ENCODE measurements at places on chromosomes 6 and 20. TPM values are rescaled to one million over a fixed set of nuclear protein-coding genes. Genes with fewer than 3 reads are reported as not detected.

DNA sequence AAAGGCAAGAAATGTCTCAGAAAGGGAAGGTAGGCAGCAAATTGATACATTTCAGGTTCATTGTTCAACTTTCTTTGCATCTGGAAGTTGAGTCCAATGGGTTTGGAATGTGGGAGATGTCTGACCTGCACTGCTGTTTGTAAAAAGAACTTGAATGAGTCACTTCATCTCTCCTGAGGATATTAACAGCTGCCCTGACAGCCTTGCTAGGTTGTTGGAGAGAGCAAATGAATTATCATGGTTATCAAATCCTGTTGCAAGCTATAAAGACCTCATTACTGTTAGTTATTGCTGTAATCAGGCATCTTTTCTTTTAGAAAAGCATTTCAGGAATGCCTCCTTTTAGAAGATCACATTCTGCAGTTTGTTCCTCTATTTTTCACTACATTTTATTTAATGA is 23.0 kb upstream of the FLRT3 start:
- no peak overlapping the region for H3K4me3 ChIP-seq
- H3K27ac ChIP-seq = no peak overlapping the region
- no peak for DNase-seq
- no peaks in the 10 kb centered on the region for H3K4me1 ChIP-seq
- no peaks in the 10 kb centered on the region for H3K27me3 ChIP-seq

GRCh38 chr6:108748055-108748454 is 100.2 kb upstream of the ARMC2 start:
- H3K27me3 ChIP-seq = peaks cover 18% of the 10 kb centered on the region
- H3K4me1 ChIP-seq = peaks cover 11% of the 10 kb centered on the region
- no peak overlapping the region for H3K27ac ChIP-seq

Gene PNLDC1
- total RNA-seq = 0.37 TPM

DNA sequence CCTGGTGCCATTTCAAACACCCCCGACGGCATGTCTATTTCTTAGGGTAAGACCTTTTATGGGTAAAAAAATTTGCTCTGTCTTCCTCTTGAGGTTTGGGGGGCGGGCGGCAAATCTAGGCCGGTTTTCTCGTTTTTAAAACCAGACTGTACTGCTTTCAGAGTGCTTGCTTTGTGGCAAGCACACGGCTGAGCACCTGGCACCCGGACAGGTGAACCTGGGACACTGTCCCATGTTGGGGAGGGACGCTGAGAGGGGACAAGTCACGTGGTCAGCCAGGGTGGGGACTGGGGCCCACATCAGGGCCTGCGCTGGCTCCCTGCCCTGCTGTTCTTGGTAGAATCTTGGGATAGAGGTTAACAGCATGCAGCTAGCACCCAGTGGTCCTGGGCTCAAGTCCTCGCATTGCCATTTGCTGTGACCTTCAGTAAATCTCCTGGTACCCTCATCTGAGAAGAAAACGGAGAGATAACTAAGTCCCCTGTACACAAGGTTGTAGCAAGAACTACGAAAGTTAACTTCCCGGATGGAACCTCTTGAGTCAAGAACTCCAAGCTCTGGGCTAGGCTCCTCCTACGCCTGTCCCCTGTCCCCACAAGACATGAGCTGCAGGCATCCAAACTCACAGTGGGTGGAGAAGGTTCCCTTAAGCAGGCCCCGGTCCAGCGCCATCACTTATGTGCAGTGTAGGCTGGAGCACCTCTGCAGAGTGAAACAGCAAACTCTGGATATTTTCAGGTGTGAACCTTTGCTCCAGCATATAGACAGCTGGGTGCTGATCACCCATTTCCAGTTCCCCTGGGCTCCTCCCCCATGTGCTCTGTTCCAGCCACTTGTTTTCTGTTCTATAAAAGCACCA is 41.7 kb downstream of the PMEPA1 start:
- no peak for DNase-seq
- H3K36me3 ChIP-seq = no peaks in the 10 kb centered on the region
- H3K4me1 ChIP-seq = peaks cover 4% of the 10 kb centered on the region
- no peak overlapping the region for H3K4me3 ChIP-seq

- DNase-seq = peak; percentile 51
- peaks cover 85% of the 10 kb centered on the region for H3K27me3 ChIP-seq
- no peaks in the 10 kb centered on the region for H3K36me3 ChIP-seq
- H3K4me3 ChIP-seq = peak overlapping the region; percentile 83
- H3K27ac ChIP-seq = no peak overlapping the region
Measured at GRCh38 chr6:28218312-28219248, 6.5 kb upstream of the ZSCAN9 start.

Gene ABHD12
- total RNA-seq = 26.5 TPM

Gene SOX18
- total RNA-seq = 0.72 TPM

GRCh38 chr6:5463690-5464089 is 202.4 kb downstream of the FARS2 start:
- H3K4me1 ChIP-seq = peaks cover 27% of the 10 kb centered on the region
- DNase-seq = no peak
- no peak overlapping the region for H3K4me3 ChIP-seq
- peaks cover 2% of the 10 kb centered on the region for H3K36me3 ChIP-seq

DNA sequence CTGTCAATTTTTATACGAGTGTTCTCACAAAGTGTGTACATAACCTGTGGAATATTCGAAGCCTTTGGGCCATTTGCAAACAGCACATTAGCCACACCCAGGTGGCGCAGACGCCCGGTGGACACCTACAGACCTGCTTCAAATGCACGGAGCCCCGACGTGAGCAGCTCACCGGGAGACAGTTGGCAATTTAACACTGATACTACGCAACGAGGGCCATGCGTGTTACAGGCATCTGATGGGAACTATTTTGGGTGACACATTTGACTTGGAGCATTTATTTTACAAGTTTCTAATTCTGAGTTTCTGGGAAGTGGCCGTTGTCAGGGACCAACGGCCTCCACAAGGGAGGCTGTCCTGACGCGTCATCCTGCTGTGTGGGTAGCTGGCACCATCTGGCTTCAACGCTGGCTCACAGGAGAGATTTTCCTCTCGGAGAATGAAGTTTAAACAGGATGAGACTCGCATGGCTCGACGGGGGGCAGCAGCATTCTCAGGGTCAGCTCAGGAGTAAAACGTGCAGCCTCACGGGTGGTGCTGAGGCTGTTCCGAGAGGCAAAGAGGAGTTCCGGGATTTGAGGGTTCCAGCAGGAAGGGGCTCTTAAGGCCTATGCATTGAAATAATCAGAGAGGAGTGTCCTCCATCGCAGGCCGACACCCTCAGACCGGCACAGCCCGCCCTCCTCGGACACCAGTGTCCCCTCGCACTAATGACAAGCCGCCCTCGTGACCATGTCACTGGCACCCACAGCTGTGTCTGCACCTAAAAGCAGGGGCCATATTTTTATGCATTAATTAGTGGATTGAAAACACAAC is 207.4 kb downstream of the DLL1 start:
- H3K4me1 ChIP-seq = peaks cover 12% of the 10 kb centered on the region
- H3K27ac ChIP-seq = no peak overlapping the region
- DNase-seq = no peak
- H3K36me3 ChIP-seq = peaks cover 3% of the 10 kb centered on the region
- H3K4me3 ChIP-seq = no peak overlapping the region
- H3K27me3 ChIP-seq = no peaks in the 10 kb centered on the region

- H3K27ac ChIP-seq = no peak overlapping the region
- H3K4me3 ChIP-seq = no peak overlapping the region
- no peak for DNase-seq
- H3K36me3 ChIP-seq = no peaks in the 10 kb centered on the region
- peaks cover 27% of the 10 kb centered on the region for H3K27me3 ChIP-seq
- peaks cover 9% of the 10 kb centered on the region for H3K4me1 ChIP-seq
Measured at GRCh38 chr6:128580224-128581110, 60.1 kb upstream of the PTPRK start.

- no peak for DNase-seq
- peak overlapping the region; percentile 51 for H3K27ac ChIP-seq
- no peaks in the 10 kb centered on the region for H3K27me3 ChIP-seq
- peaks cover 4% of the 10 kb centered on the region for H3K36me3 ChIP-seq
- peaks cover 8% of the 10 kb centered on the region for H3K4me1 ChIP-seq
- peak overlapping the region; percentile 55 for H3K4me3 ChIP-seq
Measured at GRCh38 chr6:135423649-135424128, 73.9 kb downstream of the AHI1 start.

GRCh38 chr6:81939766-81940165 is 187.3 kb upstream of the TENT5A start:
- H3K4me1 ChIP-seq = no peaks in the 10 kb centered on the region
- no peaks in the 10 kb centered on the region for H3K36me3 ChIP-seq
- no peak overlapping the region for H3K27ac ChIP-seq
- no peaks in the 10 kb centered on the region for H3K27me3 ChIP-seq
- DNase-seq = no peak
- no peak overlapping the region for H3K4me3 ChIP-seq

- no peak overlapping the region for H3K4me3 ChIP-seq
- DNase-seq = no peak
- no peak overlapping the region for H3K27ac ChIP-seq
- peaks cover 16% of the 10 kb centered on the region for H3K27me3 ChIP-seq
- H3K4me1 ChIP-seq = peaks cover under 1% of the 10 kb centered on the region
- no peaks in the 10 kb centered on the region for H3K36me3 ChIP-seq
Measured at GRCh38 chr20:62555642-62556420, 80.0 kb upstream of the GATA5 start.

- H3K4me3 ChIP-seq = no peak overlapping the region
- peaks cover 24% of the 10 kb centered on the region for H3K36me3 ChIP-seq
- H3K4me1 ChIP-seq = no peaks in the 10 kb centered on the region
- H3K27me3 ChIP-seq = no peaks in the 10 kb centered on the region
- no peak for DNase-seq
Measured at GRCh38 chr6:100592929-100593328, 128.2 kb upstream of the SIM1 start.

Gene SHLD1
- 14.4 TPM for total RNA-seq

- H3K4me1 ChIP-seq = no peaks in the 10 kb centered on the region
- no peaks in the 10 kb centered on the region for H3K36me3 ChIP-seq
- H3K27me3 ChIP-seq = no peaks in the 10 kb centered on the region
Measured at GRCh38 chr6:168090706-168091105, 11.7 kb upstream of the FRMD1 start.

DNA sequence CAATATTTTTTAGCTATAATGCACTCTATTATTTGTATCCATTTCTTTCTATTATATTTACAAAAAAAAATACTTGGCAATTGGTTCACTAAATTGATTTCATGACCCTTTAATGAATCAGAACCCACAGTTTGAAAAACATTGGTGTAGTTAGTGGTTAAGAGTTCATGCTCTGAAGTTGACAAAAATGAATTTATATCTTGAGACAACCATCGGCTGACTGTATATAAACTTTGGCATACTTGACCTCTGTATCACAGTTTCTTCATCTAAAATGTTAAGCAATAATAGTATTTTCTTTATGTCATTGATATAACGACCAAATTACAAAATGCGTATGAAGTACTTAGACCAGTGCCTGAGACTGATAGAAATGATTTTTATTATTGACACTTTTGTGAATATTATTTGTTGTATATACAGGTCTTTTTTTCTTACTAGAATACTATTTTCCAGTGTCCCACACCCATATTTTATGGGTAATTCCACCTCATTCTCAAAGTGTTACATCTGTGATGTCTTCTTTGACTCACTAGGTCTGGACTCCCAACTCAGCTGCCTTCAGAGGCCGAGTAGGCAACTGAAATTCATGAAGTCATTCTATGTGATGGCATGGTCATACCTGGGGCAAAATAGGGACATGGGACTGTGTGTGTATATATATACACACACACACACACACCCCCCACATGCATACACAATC is 459.2 kb downstream of the RFPL4B start:
- no peaks in the 10 kb centered on the region for H3K36me3 ChIP-seq
- no peak for DNase-seq
- H3K27ac ChIP-seq = no peak overlapping the region

DNA sequence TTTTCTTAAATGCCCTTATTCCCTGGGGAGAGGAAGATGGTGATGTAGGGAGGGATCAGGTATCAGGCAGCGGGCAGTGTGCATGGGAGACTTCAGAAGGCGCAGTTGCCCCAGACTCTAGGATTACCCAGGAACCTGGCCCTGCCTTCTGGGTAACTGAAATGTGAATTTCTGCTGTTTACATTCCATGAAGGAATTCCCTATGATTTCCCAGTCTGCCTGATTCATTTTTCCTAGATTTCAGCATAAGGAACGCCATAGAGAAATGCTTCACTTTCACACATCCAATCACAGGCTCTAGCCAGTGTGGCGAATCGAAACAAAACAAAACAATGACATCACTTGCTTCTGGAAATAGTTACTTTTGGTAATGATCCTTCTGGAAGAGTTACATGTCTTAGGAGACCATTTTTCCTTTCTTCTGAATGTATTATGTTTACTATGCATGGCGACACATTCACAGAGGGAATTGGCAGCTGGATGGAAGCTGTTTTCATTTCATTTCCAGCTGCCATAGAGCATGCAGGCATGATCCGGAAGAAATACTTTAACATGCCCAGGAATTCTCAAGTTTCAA is 33.3 kb downstream of the LRP11 start:
- H3K27me3 ChIP-seq = no peaks in the 10 kb centered on the region
- DNase-seq = no peak
- H3K4me1 ChIP-seq = no peaks in the 10 kb centered on the region
- H3K4me3 ChIP-seq = no peak overlapping the region
- no peaks in the 10 kb centered on the region for H3K36me3 ChIP-seq
- no peak overlapping the region for H3K27ac ChIP-seq

Gene BPHL
- total RNA-seq = 12.5 TPM

DNA sequence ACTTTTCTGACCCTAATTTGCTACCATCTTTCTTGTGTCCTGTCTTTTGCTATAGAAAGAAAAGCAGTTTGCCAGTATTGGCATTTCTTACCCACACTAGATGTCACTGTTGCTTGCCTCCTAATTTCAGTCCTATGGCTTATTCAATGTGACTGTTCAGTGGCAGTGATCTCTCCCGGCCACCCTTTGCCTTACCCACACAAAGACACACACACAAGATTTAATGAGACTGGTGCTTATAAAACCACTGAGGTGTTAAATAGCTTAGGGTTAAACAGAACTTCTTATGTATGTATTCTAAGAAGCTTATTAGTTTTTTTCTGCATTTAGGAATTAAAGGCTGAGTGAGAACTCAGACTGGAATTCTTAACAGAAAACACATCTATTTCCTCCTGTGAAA is 233.6 kb upstream of the ASCC3 start:
- no peaks in the 10 kb centered on the region for H3K27me3 ChIP-seq
- no peak for DNase-seq
- no peaks in the 10 kb centered on the region for H3K36me3 ChIP-seq
- H3K27ac ChIP-seq = no peak overlapping the region
